H7 (cell line): ENCODE measurements at places on chromosomes 13 and 19.

DNA sequence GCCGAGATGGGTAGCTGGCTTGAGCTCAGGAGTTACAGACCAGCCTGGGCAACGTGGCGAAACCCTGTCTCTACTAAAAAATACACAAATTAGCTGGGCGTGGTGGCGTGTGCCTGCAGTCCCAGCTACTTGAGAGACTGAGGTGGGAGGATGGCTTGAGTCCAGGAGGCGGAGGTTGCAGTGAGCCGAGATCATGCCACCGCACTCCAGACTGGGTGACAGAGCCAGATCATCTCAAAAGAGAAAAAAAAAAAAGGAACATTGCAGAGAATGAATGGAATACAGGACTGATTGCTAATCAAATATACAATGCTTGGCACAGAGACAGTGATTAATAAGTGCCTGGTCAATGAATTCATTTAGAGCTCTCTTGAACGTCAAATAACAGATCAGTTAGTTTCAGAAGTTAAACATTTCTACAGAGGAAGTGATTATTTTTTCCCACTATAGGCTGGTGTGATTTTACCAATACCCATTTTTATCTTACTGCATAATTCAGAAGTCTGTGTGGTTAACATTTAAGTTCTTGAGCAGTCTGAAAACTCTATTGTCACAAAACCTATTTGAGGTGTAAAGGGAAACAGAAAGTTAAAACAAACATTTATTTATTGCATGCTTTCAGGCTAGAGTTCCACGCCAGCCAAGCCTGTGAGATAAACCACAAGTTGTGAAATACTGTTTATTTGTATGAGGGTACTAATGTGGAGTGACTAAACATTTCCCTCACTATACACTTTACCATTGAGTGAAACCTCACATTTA is 7.7 kb upstream of the TBC1D4 start:
- no peak for DNase-seq

GRCh38 chr13:43953370-43953769 is 73.7 kb downstream of the LACC1 start:
- no peak for DNase-seq

- peak; percentile 85 for DNase-seq
These were observed 9.0 kb upstream of the CIRBP start for GRCh38 chr19:1259876-1260748.

DNA sequence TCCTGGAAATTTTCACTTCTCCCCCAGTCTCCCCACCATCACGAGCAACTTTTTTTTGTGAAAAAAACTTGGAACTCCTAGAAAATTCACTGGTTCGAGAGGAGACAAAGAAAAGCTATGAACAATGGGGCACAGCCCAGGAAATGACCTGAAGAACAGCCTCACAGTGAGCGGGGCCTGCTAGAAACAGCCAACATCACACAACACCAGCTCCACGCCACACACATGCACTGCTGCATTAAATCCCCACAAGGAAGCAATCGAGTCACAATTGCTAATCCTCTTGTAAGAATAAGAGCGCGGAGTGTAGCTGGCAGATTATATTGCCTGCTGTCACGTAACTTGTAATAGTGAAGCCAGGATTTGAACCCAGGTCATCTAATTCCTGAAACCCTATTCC is 48.8 kb downstream of the SLC7A1 start:
- no peak for DNase-seq

GRCh38 chr13:79778741-79779460 is 297.9 kb downstream of the NDFIP2 start:
- DNase-seq, result no peak

DNA sequence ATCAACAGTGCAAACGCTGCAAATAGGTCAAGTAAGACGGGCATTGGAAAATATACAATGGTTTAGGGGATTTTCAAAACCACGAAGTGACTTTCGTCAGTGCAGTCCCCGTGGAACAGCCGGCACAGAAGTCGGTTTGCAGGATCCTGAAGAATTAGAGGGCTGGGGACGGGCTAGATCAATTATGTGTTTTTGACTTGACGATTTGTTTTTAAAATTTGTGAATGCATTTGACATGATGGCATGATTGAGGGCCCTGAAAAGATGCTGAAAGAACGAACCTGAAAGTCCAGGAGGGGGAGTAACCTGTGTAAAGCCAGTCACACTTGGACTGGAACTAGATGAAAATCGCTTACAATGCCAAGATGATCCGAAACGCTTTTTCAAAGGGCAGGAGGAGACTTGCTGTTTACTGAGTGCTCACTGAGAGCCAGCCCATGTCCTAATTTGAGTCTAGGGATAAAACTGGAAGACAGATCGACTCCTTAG is 8.9 kb upstream of the DGKH start:
- DNase-seq, result no peak
